ENCODE measurements at places on chromosomes 13 and 19.

GRCh38 chr13:63288576-63288975 is 1872.9 kb upstream of the PCDH20 start:
- DNase-seq: no peak

GRCh38 chr19:12774588-12775555 is at the start of gene HOOK2:
Gene HOOK2 (minus strand): TSS chr19:12775552. CDS start chr19:12775449, 103 bp downstream.
- no peak for DNase-seq

DNA sequence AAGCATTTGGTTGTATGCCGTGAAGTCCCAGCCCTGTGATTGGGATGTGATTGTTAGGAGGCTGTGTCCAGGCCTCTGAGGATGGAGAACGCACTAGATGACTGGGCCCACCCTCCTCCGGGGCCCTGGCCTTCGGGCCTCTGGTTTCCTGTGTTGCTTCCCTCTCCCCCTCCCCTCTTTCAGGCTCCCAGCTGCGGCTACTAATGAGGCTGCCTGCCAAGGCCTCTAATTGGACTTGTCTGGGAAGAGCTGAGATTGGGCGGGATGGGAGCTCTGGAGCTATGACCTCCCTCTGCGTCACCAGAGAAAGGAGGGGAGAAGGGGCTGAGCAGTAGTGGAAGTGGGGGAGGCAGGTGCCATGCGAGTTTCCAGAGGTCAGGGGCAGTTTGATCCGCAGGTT is 9.9 kb downstream of the PTH2 start:
- no peak for DNase-seq

GRCh38 chr19:29448046-29448445 is 77.7 kb upstream of the VSTM2B start:
- no peak for DNase-seq

- DNase-seq: no peak
Observed at GRCh38 chr19:41707871-41708371, 505 bp upstream of the CEACAM5 start.

DNA sequence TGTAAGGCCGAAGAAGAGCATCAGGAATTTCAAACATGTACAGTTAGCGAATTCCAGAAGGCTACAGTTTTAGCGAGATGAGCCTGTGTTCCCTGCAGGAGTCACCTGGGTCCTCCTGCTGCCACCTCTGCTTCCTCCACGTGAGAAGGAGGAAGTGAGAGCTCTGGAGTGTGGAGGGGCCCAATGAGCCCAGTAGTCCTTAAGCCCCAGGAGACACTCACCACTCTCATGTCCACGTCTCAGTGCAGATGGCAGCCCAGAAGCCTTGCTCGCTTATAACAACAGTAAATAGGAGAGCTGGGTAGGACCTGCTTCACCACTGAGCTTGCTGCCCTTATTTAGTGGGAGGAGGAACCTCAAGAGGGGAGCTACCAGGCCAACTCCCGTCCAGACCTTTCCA is 44.3 kb downstream of the SERP2 start:
- no peak for DNase-seq

- DNase-seq: no peak
Observed at GRCh38 chr13:99949679-99950413, 21.7 kb downstream of the ZIC5 start.

DNA sequence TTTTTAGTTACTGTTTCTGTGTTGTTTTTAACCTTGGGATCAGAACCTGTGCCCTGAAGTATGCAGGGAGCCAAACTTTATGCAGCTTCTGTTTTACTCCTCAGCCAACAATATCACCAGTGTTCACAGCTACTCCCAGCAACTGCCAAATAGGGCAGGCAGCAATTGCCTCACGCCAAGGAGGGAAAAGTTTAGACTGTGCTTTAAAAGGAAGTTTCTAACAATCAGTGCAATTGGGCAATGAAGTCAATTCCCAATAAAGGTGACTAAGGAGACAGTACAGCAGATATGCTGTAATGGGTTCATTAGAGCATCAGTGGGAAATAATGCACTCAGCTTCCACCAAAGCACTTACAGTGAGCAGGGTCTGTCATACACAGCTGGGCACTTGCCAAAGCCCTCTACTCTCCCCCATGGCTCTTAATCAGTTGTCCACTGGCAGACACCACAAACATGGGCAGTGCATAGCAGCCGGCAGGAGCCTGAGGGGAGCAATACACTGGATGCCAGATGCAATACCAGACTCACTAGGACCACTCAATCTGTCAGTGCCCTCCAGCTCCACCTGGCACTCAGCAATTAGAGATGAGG is 19.3 kb downstream of the ENOX1 start:
- no peak for DNase-seq

DNA sequence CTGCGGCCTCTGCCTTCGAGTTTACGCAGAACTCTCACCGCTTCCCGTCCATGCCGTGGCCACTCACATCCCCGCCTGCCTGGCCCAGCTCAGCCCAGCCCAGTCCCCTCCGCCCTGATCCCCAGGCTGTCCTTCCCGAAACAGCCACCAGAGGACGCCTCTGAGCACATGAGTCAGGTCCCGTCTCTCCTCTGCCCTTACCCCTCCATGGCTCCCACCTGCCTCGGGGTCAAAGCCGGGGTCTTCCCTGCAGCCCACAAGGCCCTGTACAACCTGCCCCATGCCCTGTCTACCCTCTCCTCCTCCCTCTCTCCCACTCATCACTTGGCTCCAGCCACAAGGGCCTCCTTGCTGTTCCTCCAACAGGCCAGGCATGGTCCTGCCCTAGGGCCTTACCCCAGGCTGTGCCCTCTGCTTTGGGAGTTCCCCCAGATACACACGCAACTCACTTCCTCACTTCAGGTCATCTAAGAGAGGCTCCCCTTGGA is 8.1 kb upstream of the SEMA6B start:
- DNase-seq: no peak

DNA sequence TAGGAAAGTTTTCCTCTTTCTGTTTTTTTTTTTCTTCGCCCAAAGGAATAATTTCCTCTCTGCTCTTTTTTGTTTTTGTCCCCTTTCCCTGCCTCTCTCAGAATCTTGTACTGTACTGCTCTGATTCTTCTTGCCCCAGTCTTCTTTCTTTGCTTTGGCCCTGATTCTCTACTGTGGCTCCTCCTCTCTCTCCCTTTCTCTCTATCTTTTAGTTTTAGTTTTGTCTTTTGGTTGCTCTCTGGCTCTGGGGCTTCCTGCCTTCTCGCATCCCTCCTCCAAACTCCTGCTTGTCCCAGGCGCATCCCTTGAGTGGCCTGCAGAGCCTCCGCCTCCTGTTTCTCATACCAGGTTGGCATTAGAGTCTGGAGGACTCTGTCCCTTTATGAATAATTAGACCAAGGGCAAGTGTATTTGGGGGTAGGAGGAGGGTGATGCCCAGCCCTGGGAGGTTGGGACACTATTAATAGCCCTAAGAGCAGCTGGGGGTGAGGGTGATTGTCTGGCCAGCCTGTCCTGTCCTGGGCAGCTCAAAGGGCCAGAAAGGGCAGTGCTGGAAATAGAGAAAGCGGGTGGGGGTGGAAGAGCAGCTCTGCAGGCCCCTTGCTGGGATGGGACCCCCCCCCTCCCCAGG is 39.1 kb downstream of the LYL1 start:
- no peak for DNase-seq

DNA sequence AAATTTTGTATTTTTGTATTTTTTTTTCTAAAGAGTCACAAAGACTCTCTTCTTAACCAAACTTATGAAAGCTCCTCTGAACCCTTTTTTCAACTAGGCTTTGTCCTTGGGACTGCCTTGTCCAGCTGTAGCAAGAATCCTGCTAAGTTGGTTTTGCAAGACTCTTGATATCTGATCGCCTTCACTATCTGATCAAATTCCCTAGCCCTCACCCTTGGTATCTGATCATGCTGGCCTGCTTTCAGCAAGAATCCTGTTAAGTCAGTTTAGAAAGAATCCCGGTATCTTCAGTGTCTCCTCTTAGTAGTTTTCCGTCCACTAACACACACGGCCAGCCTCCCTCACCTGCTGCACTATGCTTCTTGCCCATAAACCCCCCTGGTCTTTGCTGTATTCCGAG is 1.9 kb upstream of the SIGLEC5 start:
- DNase-seq: no peak

DNA sequence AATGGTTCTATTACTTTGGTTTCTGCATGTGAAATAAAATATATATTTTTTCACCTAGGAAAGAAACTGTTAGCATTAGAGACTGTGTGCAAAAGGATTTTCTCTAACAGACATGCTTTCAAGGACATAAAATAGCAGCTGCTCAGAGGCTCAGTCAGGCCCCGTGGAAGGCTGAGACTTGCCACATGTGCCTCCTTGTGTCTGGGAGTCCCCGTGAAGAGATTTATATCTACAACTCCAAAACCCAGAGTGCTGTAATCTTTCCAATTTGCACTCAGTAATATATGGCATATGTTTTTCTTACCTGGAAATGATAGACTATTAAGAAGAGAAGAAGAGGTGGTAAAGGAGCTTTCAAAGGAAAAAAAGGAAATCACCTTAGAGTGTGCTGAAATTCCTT is 371.6 kb upstream of the OBI1 start:
- no peak for DNase-seq

GRCh38 chr13:51562011-51562671 is 22.1 kb upstream of the WDFY2 start:
- no peak for DNase-seq

DNA sequence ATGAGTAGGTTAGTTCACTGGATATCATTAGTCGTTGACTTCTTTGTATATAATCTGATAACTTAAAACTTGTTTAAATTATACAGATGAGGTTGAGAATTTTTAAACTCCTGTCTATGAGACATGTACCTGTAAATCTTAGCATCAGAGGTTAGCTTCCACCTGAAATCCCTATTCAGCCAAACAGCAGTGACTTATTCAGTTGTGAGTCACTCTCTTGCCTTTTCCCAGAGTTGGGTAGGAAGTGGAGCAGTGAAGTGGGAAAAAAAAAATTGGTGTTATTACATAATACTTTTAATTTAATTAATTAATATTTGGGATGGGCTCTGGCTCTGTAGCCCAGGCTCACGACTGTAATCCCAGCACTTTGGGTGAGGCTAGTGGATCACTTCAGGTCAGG is 32.9 kb downstream of the ZNF701 start:
- DNase-seq: no peak

GRCh38 chr19:14062558-14062855 is 631 bp upstream of the PALM3 start:
- DNase-seq: no peak

DNA sequence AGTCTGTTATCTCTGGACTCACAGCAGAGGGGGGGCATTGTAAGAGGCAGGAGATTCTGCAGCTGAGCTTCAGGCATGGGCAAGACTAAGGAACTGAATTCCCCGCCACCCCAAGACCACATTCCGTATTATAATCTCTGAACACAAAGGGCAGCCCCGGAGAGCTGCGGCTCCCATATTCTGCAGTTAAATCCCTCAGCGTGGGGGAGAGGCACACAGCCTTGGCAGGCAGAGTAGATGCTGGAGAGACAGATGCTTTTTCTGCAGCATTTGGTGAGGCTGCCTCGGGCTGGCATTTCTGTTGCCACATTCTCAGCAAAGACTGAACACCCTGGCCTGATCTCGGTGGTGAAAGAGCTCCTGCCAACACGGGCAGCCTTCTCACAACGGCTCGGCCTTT is 12.9 kb downstream of the CHAF1A start:
- no peak for DNase-seq

DNA sequence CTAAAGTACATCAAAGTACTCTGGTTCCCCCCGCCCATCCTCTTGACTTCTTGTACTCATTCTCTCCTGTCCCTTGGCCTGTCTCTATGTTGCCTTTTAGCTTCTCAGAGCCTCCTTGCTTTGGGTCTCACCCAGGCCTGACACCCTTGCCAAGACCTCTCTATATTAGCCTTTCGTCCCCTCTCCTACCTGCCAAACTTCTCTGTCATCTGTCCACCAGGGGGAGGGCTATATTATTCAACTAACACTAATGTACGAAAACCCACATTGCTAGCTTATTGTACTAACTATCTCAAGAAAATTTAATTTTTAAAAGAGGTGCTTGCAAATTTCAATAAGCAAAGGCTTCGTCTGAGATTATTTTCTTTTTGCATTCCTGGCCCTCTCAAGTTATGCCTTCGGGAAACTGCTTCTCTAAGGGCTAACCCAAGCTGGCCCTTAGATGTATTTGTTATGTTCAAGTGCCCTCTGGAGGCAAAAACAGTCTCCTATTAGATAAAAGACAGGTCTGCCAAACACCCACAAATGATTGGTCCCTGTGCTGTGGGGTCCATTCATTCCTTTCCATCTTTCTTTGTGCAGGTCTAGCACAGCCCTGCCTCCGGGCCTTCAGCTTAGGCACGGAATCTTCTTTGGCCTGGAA is 6.3 kb upstream of the MRPS31 start:
- no peak for DNase-seq

All from non-pigmented ciliary epithelial cell (primary cell).